ENCODE measurements at places on chromosomes 2 and 18.

- DNase-seq: peak; percentile 25
These were observed 6.8 kb upstream of the PXDN start for GRCh38 chr2:1750933-1751766.

- no peak for DNase-seq
These were observed 13.4 kb downstream of the KCNG3 start for GRCh38 chr2:42480402-42480801.

DNA sequence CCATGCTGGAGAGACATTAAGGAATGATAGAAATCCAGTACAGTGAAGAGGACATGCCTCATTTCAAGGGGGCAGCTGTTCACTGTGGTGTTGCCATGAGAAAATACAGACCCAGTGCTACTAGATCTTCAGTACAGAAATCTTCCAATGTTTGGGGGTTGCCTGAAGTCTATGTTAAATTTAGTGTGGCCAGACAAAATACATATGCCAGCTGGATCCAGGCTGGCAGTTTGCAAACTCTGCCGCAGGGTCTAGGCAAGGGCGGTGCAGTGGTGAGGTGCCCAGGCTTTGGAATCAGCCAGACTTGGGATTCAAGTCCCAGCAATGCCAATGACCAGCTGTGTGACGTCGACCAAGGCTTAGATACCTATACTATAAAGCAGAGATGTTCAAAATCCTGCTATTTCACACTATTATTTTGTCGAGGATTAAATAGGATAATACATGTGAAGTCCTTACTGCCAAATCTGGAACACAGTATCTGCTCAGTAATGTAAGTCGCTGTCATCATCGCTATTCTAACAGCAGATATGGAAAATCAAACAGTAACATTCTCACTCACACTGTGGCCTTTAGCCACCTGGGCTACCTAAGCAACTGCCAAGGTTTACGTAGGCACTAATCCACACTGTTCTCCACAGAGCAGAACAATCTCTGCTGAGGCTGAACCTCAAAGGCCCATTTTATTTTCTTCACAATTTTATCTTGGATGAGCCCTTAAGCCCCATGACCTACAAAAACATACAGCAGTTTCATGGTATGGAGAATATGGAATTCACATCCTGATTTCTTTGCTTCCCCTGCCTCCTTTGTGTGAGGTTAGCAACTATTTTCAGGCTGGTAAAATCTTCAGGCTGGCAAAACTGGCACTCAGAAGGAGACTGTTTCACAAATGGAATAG is 5.9 kb upstream of the TMSB10 start:
- DNase-seq: no peak

- DNase-seq: no peak
These were observed 447.6 kb upstream of the POU3F3 start for GRCh38 chr2:104406261-104406726.

DNA sequence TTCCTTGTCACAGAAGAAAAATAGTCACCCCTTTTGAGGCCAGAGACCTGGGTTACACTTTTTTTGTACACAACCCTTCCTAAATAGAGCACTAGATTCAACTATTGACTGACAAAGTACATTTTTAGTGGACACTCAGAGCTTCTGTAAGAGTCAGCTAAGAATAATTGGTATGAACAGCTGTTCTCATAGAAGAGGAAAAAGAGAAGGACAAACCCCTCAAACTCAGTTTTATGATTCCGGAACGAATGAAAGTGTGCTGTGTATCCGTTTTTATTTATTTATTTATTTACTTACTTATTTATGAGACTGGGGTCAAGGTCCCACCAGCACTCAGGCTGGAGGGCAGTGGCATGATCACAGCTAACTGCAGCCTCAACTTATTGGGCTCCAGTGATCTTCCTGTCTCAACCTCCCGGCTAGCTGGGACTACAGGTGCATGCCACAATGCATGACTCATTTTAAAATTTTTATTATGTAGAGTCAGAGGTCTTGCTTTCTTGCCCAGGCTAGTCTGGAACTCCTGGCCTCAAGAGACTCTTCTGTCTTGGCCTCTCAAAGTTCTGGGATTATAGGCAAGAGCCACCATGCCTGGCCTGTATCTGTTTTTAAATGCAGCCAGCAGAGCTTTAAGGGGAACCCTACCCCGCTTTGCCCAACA is 36.0 kb upstream of the FZD5 start:
- no peak for DNase-seq

DNA sequence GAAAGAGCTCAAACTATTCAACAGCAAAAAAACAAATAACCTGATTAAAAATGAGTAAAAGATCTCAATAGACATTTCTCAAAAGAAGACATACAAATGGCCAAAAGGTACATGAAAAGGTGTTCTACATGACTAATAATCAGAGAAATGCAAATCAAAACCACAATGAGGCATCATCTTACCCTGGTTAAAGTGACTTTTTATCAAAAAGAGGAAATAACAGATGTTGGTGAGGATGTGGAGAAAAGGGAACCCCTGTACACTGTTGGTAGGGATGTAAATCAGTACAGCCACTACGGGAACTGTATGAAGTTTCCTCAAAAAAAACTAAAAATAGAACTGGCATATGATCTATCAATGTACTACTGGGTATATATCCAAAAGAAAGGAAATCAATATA is 39.8 kb upstream of the TMEM163 start:
- no peak for DNase-seq

GRCh38 chr2:23410596-23410995 is 25.6 kb downstream of the KLHL29 start:
- DNase-seq: no peak

Data from GM04503 (cell line).